ENCODE measurements at places on chromosomes 6 and 20.
A peak's percentile ranks its signal among the peaks of the same experiment; 100 is the strongest.

- no peak for DNase-seq
Measured at GRCh38 chr6:11264100-11264499, 31.6 kb upstream of the NEDD9 start.

DNA sequence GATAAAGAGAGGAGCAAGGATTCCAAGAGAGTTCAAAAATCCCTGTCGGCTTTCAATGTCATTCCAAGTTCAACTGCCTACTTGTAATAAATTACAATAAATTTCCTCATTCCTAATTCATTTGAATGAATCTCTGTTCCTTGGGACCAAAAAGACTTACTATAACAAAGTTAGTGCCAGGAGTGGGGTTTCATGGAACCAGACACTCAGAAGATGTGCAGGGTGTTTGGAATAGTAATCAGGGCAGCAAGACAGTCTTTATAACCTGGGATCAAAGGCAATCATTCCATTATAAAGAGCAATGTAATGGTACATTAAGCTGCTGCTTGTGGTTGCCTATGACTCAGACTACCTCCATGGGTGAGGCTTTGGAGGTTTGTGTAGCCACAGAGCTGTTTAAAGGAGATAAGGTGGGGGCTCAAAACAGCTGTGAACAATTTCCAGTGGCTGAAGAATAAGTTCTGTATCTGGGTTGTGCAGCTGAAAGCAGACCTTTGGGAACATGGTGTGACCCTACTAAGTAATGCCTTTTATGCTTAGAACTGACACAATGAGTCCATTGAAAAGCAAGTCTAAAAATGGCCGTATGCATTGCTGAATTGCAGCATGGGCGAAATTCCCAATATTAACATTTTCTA is 159.9 kb downstream of the LINC00237 start:
- no peak for DNase-seq

DNA sequence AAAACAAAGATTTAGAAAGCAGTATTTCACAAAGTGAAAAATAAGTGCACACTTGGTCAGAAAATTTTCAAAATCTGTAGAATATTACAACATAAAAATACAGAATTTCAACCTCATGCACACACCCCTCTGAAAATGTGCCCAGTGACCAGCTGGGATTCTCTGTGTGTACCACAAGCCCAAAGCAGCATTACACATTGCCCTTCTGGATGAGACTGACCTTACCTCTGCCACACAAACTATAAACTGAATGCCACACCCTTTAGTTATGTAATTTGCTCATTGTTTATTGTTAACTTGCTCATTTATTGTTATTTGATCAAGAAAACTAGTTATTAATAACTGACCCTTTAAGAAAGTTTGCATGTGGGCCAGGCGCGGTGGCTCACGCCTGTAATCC is 303.0 kb downstream of the FOXC1 start:
- no peak for DNase-seq

- DNase-seq, result no peak
Measured at GRCh38 chr6:53199156-53199555, 50.5 kb upstream of the GCM1 start.

DNA sequence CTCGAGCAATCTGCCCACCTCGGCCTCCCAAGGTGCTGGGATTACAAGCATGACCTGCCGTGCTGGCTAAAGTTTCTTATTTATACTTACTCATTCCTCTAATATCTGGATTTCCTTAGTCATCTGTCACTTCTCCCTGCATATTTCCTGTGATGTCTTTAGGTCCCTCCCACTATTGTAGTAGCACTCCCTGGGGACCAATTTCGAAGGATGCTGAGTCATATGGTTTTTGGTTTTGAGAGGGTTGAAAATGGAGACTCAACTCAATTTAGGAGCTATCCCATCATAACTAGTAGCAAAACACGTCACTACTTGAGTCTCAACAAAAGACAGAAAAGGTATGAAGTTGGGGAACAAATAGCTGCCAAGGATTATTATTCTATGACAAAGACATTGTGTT is 20.2 kb downstream of the MCUR1 start:
- peak; percentile 95 for DNase-seq

- no peak for DNase-seq
Measured at GRCh38 chr6:170151804-170152123, 139.1 kb downstream of the DLL1 start.

GRCh38 chr6:137787016-137787415 is 80.0 kb upstream of the TNFAIP3 start:
- peak; percentile 53 for DNase-seq

GRCh38 chr6:44064948-44065272 is 62.3 kb downstream of the MRPL14 start:
- no peak for DNase-seq

GRCh38 chr6:128415387-128415786 is 105.0 kb downstream of the PTPRK start:
- DNase-seq, result no peak

- DNase-seq, result no peak
Measured at GRCh38 chr6:78867020-78867369, 356 bp upstream of the IRAK1BP1 start.

- DNase-seq, result no peak
Measured at GRCh38 chr6:168692193-168692914, 251.4 kb downstream of the SMOC2 start.

DNA sequence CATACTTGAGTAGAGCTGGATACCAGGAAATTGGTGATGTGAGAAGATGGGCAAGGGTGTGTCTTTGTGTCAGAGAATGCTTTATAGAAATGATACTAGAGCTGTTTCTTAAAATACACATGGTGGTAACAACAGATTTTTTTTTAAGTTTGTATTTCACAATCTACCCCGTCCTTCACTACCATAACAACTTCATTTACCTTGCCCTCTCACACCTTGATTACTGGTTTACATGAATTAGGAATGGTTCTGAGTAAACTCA is 45.4 kb downstream of the RARS2 start:
- no peak for DNase-seq
